ENCODE measurements at places on chromosomes 5 and 9.

DNA sequence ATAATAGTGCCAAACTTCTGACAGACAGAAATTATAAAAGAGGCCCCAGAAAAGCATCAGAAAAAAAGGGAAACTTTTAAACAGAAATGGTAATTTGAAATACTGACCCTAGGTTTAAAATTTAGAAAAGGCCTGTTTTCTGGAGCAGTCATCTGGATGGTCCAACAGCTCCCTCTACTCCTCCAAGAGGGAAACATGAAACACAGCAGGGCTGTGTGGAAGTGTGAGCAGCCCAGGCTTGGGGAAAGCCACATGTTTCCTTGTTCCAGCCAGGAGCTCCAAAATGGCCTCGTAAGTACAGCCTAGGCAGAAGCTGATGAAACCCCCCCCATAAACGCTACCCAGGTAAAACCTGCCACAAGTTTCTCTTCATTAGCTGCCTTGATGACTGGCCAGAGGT lies 499.3 kb upstream of the ADAMTS16 start:
- no peak for DNase-seq

GRCh38 chr9:27047136-27047535 lies 41.7 kb upstream of the LRRC19 start:
- no peak for DNase-seq

DNA sequence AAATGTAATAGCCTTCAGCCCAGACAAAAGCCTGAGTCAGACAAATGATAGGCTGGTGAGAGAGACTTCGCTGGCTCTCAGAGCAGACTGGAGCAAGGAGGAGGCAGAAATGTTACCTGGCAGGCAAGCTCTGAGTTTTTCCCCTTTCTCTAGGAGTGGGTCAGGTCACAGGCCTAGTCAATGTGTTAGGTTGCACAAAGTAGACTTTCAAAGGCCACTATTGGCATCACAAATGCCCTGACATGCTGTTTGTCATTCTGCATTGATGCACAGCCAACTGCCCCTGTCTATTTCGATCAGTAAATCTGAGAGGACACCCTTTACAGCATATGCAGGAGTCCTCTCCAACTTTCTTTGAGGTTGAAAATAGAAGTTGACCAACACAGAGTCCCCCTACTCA lies 15.5 kb upstream of the C1QTNF3 start:
- no peak for DNase-seq

- no peak for DNase-seq
Measured at GRCh38 chr5:123868267-123868666, 356.3 kb downstream of the CSNK1G3 start.

DNA sequence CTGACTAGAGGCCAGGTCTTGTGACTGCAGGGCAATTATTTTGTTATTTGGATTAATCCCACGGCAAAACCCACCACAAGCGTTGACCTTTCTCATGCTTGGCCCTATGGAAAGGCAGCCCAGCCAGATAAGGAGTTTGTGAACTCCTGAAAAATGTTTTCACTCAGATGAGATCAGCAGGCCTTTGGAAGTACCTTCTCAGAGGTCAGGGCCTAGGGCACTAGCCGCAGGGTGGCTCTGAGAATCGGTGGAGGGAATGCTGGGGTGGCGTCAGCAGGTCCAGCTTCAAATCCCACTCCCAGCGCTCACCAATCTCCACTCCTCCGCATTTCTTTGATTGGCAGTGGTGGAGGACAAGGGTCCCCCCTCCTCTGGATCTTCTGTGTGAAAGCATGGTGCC lies 194.4 kb downstream of the GADD45G start:
- no peak for DNase-seq

GRCh38 chr5:58040846-58041245 lies 419.0 kb downstream of the PLK2 start:
- DNase-seq, result no peak

- DNase-seq, result no peak
Measured at GRCh38 chr9:92616199-92616641, 53.7 kb downstream of the IPPK start.

- DNase-seq, result no peak
Measured at GRCh38 chr5:36581070-36581469, 25.3 kb upstream of the SLC1A3 start.

- no peak for DNase-seq
Measured at GRCh38 chr9:136690806-136691261, 3.6 kb upstream of the AGPAT2 start.

GRCh38 chr9:89654025-89654662 lies 49.3 kb downstream of the GADD45G start:
- no peak for DNase-seq

DNA sequence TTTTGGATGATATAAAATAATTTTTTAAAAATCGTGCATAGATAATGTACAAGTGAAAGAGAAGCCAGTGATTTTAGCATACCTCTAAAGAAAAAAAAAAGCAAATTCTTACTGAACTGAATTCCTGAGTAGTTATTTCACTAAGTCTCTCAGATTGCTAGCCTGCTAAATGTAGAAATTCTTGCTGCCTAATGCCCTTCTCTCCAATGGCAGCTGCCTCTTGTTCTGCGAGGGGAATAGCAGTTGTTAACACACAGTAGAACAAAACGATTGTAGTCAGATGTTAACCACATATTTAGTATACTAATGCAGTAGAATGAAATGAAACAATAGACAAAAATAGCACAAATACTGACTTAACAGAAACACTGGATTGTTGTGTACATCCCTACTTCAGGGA lies 26.8 kb downstream of the SMAD5 start:
- no peak for DNase-seq

DNA sequence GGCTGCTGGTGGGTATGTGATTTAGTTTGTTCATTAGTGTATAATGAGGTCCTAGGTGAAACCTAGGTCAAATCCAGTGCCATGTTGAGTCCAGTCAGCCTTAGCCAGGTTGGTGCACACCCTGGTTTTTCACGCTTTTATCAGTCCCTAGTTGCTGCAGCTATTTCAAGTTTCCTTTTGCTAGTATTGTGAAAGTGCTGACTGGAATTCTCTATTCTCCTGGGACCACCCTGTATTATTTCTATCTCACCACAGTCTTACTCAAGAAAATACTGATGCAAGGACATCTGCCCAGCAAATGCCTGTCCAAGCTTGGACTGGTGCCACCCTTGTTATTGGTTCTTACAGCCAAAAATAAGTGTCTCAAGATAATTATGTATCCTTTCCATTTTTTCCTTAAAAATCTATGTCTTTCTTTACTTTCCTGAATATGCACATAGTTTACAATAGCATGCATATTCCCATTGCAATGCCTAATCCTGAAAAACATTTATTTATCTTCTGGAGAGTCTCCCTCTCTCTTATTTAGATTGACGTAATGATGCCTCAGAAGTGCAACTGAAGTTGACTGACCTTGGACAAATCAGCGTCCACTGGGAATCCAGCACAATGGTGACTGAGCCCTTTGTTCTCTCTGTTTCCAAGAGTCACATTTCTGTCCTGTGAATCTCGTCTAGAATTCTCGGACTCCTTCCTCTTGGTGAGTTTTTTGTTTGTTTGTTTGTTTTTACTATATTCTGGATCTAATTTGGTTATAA lies 1075.0 kb downstream of the CDH9 start:
- no peak for DNase-seq

GRCh38 chr5:6361101-6361500 lies 17.2 kb downstream of the MED10 start:
- DNase-seq, result no peak

GRCh38 chr5:111401906-111402305 lies 110.4 kb downstream of the STARD4 start:
- DNase-seq, result no peak

- DNase-seq, result no peak
Measured at GRCh38 chr9:32644698-32645097, 9.2 kb upstream of the TAF1L start.

GRCh38 chr9:87557996-87558395 lies 60.3 kb downstream of the DAPK1 start:
- DNase-seq, result no peak

DNA sequence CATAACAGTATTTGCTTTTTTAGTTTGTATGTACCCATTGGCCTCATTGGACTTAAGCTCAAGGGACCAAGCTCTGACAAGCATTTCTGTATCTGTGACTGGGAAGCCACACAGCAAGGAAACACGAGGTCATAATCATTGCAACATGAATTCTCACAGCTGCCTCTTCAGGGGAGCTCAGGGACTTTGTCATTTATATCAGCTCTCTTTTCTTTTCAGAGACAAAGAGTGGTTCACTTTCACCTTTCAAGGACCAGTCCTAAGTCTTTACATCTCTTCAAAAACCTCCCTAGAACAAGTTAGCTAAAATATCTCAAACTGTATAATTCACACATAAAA lies 58.6 kb downstream of the ADAMTS12 start:
- DNase-seq, result no peak

- DNase-seq, result no peak
Measured at GRCh38 chr5:6805841-6806240, 92.6 kb downstream of the TENT4A start.

- DNase-seq, result no peak
Measured at GRCh38 chr9:8845376-8845775, 1045.8 kb upstream of the DMAC1 start.

DNA sequence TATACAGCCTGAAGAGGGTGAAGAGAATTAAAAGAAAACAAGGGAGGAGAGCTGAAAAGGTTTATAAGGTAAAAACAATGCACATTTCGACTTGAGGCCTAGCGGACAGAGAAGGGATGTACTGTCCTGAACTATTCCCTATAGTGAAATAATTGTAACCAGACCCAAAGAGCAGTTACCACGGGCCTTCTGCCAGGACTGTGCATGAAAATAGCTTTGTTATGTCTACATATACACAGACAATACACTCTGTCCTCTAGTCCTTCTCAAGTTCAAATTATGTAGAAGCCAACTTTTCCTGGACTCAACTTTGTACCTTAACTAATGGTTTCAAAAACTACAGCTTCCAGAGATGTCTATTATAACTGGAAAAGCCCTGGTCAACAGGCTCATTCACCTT lies 223.7 kb downstream of the PCSK5 start:
- no peak for DNase-seq

GRCh38 chr9:20355022-20355421 lies 267.3 kb downstream of the MLLT3 start:
- DNase-seq, result no peak

- DNase-seq, result no peak
Measured at GRCh38 chr5:110338341-110339083, 388.0 kb downstream of the TMEM232 start.

- no peak for DNase-seq
Measured at GRCh38 chr9:98262056-98262455, 6.6 kb upstream of the TBC1D2 start.

DNA sequence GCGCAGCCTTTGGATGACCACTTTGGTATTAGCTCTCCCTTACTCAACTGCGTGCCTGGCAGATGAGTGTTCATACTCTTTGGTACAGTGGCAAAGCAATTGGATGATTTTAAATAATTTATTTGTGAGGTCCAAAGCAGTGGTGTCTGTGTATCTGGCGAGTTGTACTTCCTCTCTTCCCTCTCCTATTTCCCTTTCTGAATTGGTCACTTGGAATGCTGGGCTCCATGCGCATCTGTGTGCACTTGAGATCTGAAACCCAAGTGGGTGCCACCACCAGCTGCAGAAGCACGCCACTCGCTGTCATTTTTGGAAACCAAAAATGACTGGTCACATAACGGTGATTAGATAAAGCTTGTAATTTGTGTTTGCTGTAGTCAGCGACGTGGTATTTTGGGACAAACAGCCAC lies 386.0 kb upstream of the KLF4 start:
- no peak for DNase-seq

GRCh38 chr9:130254747-130255630 lies 10.6 kb upstream of the HMCN2 start:
- no peak for DNase-seq

DNA sequence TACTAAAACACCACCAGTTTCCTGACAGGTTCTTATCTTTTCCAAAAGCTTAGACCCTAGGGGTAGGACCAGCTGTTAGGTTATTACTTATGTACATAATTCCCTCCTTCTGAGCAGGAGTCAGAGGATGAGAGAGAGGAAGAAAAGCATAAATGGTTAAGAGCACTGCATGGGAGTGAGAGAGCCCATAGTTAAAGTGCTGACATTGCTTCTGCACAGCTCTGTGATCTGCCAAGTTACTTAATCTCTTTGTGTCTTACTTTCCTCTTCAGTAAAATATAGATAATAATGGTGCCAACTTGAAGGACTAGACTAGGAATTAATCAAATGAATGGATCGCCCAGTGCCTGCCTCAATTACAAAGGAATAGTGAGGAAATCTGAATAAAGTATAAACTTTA lies 66.4 kb downstream of the NRG2 start:
- no peak for DNase-seq

DNA sequence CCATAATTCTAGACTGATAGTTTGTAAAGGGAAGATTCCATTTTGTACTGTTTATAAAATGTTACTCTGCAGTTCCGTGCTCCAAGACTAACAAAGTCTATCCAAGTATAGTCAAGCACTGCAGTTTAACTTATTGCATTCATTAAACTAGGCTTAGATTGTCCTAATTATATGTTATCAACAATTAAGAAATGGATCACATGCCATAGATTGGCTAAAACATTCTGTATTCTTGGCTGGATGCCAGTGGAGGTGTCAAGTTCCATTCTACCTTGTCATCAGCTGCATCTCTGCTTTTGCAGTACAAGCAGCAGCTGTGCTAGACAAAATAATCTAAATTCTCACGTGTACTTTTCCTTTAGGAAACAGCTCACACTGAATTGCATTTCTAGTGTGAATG lies 69.4 kb upstream of the MEF2C start:
- DNase-seq, result no peak

DNA sequence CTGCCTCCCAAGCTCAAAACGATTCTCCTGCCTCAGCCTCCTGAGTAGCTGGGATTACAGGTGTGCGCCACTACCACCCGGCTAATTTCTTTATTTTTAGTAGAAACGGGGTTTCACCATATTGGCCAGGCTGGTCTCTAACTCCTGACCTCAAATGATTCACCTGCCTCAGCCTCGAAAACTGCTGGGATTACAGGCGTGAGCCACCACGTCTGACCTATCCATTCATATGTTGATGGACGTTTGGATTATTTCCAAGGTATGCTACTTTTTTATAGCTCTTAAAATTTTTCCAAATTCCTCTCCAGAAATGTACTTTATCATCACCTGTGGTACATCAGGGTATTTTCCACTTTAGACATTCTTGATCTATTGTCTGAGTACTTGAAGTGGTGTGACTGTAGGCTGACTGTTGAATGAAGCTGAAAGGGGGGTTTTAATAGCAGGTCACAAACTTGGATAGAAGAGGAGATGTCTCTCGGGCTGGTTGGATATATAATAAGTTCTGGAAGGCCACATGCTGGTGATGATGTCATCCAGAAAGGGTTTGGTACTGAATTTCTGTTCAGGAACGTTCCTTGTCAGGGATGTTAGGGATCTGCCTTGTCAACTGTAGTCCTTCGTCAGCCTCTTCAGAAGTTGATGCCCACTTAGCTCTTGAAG lies 7.4 kb downstream of the CTNNA1 start:
- DNase-seq, result no peak

- DNase-seq, result no peak
Measured at GRCh38 chr5:90968319-90968718, 409.7 kb downstream of the ADGRV1 start.

GRCh38 chr9:108339251-108339650 lies 516.5 kb downstream of the ACTL7B start:
- no peak for DNase-seq

DNA sequence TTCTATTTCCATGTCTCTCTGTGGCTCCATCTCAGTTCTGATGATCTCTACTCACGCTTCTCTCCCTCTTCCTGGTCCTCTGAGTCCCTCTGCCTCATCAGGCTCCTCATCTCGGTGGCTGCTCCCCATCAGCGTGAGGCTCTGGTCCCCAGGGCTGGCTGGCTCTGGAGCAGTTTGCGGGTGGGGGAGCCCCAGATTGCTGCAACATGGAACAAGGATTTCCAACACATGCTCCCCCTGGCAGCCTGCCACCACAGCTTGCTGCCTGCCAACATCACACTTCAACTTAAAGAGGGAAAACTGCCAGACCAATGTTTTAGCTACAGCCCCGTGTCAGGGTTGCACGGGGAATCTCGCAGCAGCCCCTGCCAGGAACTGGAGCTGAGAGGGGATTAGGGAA lies 77.2 kb upstream of the NEK6 start:
- no peak for DNase-seq

Measured in stimulated activated CD8-positive, alpha-beta memory T cell treated with anti-CD3 and anti-CD28 coated beads, Interleukin-4, amount 100 ng/mL, for 4 hours (primary cell).